ELF-1 (cell line): ENCODE measurements at places on chromosomes 7 and 10.
A peak's percentile ranks its signal among the peaks of the same experiment; 100 is the strongest.

- no peak for DNase-seq
Measured at GRCh38 chr7:118041251-118041878, 142.6 kb upstream of the LSM8 start.

DNA sequence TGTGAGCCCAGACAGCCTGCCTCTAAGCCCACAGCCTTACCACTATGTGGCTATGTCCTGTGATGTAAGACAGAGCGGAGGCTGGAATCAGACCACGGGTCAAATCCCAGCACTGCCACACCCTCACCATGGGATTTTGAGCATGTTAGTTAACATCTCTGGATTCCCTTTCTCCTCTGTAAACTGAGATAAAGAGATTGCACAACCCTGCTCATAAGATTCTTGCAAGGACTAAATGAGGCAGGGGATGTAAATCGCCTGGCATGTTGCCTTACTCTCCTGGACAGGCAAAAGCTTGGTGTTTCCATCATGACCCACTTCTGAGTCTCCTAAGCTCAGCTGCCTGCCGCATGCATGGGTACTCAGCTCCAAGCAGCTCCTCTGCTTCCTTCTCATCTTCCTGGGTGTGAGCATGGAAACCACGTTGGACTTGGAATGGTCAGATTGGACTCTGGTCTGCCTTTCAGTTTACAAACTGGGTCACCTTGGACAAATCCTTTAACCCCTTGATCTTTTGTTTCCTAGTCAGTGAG lies 41.3 kb upstream of the MTURN start:
- peak; percentile 5 for DNase-seq

- DNase-seq: no peak
Measured at GRCh38 chr10:69870591-69870990, 68.9 kb downstream of the COL13A1 start.

GRCh38 chr7:158782761-158783401 lies 46.4 kb downstream of the ESYT2 start:
- peak; percentile 56 for DNase-seq

DNA sequence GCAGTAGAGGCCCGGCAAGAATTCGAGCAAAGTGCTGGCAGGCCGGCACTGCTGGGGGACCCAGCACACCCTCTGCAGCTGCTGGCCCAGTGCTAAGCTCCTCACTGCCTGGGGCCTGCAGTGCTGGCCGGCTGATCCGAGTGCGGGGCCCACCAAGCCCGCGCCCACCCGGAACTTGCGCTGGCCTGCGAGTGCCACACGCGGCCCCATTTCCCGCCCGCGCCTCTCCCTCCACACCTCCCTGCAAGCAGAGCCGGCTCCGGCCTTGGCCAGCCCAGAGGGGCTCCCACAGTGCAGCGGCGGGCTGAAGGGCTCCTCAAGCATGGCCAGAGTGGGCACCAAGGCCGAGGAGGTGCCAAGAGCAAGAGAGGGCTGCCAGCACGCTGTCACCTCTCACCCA lies 3.1 kb downstream of the DYDC2 start:
- no peak for DNase-seq

- no peak for DNase-seq
Measured at GRCh38 chr7:51827631-51828030, 511.0 kb upstream of the COBL start.
